ENCODE measurements at places on chromosomes 3 and 15.
A peak's percentile ranks its signal among the peaks of the same experiment; 100 is the strongest.

GRCh38 chr3:195269375-195270078 is 1.4 kb downstream of the XXYLT1 start:
- no peak for DNase-seq

DNA sequence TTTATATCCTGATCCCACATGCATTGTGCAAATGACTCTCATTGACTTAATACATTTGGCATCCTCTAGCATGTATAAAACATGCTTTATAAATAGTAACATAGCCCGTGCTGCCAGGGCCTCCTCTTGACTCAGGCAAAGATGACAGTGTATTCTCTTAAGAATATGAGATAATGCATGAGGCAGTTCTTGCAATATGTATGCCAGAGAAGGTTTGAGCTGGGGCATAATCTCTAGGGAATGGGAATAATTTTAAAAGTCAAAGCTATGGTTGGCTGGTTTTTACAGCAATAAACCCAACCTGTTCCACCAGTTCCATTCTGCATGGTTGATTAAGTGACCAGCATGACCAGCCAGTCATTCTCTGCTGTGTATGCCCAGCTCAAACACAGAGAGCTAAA is 179.0 kb upstream of the PFN2 start:
- DNase-seq, result peak; percentile 85

GRCh38 chr15:22939051-22939450 is 41.1 kb downstream of the CYFIP1 start:
- no peak for DNase-seq

GRCh38 chr3:175692256-175692655 is 833.1 kb downstream of the NAALADL2 start:
- DNase-seq, result no peak

DNA sequence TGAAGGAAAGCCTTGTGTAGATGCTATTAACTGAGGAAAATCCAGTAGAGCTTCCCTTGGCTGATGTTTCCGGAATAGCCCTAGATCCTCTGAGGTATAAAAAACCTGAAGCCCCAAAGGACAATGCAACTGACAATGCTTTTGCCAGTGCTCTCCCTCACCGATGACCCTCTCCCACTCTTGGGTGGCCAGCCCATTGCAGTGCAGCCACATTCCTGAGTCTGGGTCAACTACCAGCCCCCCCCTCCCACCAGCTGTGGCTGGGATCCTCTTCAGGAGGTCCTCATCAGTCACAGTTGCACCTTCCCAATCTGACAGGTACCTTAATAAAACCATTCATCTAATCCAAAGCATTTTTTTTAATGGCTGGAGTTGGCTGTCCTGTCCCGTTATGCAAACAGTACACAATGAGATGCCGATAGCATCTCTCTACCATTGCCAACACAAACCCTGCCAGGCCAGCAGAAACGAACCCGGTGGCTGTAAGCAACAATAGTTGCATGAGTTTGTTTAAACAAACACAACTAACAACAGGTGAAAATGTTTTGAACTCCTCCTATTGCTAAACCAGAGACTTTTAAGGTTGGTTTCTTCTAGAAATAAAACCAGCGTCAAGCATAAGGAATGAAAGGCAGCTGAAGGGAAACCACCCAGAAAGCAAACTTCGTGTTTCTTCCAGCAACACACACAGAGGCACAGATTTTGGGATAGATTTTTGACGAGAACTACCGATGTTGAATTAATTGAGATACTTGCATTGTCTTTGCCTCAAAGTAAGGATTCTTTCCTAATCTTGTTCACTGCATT is 128.3 kb upstream of the ARHGEF3 start:
- no peak for DNase-seq

DNA sequence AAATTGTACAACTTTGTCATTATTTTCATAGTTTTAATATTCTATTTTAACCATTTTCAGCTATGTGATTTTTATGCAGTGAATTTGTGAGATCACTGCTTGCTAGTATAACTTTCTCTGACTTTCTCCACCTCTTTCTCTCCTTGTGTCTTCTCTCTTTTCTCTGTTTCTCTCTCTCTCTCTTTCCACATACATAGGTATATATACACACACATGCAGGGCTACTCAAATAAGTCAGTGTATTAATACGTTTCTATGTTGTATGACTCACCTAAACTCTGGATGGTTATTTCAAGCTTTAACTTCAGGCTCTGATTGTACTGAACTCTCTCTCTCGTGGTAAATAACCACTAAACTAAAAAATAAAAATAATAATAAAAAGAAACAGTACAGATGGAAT is 1389.3 kb upstream of the ALCAM start:
- DNase-seq, result no peak

DNA sequence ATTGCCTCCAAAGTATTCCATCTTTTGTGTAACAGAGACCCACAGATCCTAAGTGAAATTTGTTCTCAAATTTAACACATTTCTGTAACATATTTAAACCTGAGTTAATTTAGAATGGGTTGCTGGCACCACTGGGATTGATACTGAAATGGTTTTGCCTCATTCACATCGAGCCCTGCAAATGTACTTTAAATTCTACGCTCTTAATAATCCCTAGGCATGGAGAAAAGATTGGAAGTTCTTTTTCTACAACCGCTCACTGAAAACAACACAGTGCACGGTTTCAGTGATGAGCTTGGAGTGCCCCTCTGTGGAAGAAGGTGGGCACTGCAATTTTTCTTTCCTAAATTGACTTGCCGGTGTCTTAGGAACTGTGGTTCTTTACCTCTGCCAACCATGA is 109.9 kb upstream of the ATP11B start:
- peak; percentile 95 for DNase-seq

GRCh38 chr3:36575241-36575640 is 189.1 kb downstream of the DCLK3 start:
- DNase-seq, result no peak

DNA sequence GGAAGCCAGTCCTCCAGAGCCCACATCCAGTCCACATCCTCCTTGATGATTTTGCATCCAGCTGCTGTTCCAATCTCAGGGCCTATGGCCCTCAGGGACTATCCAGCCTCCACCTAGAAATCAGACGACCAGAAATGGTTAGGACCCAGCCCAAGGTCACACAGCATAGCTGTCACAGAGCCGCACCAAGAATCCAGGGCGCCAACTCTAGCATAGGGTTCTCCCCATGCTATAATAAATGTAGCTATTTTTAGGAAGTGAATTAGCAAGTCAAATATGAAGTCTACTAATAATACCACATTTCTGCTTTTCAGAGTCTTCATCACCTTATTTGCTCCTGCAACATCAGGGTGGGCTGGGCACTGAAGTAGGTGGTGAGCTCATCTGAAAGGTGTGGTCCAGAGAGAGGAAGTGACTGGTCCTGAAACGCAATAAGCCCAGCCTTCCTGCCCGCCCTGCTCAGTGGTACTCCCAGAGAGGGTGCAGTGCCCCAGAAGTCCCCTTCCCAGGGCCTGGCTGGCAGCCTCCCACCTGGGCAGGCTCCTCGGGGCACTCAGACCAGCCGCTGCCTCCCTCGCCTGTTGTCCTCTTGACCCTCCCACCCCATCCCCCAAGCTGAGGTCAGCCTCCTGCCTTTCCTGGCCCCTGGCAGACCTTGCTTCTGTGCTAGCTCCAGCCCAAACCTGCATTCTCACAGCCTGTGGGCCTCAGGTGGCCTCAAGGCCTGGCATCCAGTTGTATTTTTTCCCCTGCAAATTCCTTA is 17.6 kb upstream of the CYP11A1 start:
- DNase-seq, result no peak

DNA sequence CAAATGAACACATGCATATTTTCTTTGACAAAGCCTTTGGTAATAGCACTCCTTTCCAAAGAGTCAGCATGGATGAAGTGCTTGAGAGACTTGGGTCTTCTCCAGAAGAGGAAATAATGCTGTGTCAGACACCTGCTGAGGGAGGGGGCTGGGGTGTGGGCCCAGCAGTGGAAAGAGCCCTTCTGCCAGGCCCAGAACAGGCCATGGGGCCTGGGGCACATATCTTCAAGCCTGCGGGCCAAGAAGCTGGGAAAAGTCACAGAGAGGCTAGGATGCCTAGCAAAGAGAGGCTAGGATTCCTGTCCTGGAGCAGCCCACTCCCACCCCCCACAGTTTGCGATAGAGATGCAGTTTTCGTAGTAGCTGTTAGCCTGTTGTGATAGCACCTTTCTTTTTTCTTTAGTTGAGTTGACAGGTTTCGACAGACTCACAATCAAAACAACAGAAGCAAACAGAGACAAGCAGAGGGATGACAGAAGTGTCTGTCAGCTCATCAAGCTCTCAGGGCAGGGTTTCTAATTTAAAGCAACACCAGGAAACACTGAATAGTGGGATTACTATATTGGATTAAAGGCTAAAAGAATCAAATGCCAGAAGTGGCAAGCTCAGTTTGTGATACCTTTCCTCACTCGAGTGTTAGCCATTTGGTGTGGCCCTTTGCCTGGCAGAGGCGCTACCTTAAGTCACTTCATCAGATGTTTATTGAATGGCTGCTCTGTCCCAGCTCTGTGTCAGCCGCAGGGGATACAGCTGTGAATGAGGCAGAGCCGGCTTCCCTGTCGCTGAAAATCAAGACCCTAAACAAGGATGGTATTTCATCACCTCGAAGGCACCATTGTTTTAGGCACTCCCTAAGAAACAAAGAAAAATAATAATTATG is 19.0 kb downstream of the CMTM7 start:
- no peak for DNase-seq

DNA sequence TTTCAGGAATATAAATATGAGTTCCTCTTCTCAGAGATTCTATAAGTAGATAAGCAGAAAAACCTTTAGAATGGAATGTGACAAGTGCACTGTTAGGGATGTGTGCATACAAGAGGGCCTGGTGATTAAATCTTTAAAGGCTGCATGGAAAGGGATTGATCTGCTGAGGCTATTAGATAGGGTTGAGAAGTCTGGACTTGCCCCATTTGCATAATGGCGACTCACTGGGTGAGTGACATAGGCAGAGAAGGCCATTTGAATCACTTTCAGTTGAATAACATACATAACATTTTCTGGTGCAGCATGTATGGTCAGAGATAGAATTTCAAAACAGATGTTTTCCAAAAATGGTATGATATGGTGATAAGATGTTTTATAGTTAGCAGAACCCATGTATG is 156.9 kb downstream of the ZNF621 start:
- no peak for DNase-seq

- DNase-seq, result no peak
Measured at GRCh38 chr3:30418443-30418842, 188.0 kb upstream of the TGFBR2 start.

- no peak for DNase-seq
Measured at GRCh38 chr3:37670961-37671483, 190.7 kb upstream of the CTDSPL start.

DNA sequence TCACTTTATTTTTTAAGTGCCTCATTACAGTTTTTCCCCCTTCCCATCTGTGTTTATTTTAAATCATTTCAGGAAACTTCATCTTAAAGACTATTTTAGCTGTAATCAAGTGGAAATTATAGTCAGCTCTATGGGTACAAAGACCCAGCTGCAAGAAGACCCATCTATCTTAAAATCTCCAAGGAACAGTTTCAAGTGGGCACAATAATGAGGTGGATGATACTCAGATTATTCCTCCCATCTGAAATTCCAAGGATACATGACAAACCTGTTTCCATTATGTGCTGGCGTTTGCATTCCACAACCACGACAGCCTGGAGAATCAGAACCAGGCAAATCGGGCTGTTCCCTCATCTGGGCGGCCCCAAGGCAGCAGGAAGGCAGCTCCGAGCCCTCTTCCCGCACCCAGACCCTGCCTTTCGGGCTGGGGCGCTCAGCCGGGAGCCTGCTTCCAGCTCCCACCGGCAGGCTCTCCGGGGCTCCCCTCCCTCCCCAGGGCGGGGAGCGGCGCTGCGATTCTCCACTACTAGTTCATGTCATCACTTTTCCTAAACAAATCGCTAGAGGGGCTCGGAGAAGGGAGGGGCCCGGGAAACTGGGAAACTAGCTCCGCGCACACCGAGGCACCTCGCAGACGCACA is at the start of gene MGLL:
Gene MGLL, minus strand, starts transcription at position 475 of the 641 bp plus-strand sequence. Its CDS starts 197 bp downstream, at position 278.
- DNase-seq, result no peak

DNA sequence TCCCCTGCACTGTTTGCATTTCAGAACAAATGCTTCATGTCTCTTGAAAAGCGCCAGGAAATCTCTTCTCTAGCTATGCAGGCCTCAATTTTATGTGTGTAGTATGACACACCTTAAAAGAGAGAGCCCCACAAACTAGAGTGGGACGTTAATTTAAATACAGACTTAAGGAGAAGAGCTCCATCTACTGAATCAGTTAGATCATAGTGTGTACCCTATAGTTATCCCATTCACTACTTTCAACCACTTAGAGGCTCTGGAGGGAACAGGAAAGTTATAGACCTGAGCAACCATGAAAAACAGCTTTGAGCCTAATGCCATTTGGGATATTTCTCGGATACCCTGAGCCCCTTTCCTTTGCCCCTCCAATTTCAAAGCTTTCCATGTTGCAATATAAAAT is 153.7 kb downstream of the TIGIT start:
- no peak for DNase-seq

DNA sequence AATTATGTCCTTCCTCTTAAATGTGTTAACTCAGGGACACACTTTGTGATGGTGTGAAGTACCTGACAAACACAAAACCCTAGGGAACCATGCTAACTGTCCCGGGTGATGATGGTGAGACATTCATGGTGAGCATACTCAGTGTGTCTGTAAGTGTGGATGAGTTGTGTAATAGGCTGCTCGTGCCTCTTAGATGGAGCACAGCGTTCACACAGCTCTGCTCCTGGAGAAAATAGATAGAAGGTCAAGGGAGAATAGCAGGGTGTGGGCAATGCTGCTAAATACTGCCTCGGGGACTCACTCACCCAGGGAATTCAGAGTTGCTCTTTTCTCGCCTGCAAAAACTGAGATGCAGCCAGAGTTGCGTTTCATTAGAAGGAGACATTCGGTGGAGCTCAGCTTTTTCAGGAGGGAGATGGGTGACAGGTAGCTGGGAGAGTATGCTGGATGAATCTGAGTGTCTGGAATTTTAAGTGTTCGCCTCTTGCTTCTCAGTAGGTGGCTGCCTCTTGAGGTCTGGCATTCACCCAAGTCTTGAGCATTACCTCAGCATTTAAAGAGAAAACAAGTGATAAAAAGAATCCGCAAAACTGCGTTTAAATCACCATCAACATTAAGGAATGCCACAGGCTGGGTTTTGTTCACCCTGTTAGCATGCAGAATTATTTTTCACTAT is 813.2 kb downstream of the AGBL1 start:
- DNase-seq, result peak; percentile 93

DNA sequence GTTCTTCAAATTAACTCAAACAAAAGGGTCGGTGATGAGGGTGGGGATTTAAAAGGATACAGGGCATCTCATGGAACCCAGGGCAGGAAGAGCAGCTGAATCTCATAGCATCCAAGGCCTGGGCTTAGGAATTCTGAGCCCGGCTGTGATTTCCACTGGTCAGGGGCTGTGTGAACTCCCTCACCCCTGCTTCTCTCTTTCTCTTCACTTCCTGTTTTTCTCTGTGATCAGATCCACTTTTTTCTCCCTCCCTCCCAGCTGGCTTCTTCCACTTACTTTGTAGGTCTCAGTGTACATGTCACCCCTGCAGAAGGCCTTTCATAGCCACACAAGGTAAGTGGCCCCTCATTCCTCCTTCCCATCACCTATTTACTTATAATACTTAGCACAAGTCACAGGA is 68.2 kb upstream of the CORO2B start:
- no peak for DNase-seq

DNA sequence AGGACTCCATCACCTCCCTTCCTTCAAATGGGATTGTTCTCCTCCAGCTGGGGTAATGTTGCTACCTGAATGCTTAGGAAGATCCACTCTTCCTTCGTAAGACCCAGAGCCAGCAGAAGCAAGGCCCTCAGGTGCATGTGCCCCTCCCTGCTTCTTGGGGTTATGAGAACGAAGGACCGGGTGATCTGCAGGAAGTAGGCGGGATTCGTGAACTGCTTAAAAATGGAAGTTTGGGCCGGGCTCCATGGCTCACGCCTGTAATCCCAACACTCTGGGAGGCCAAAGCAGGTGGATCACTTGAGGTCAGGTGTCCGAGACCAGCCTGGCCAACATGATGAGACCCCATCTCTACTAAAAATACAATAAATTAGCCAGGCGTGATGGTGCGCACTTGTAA is 8.0 kb downstream of the TLR9 start:
- DNase-seq, result no peak
